ENCODE measurements at places on chromosomes 3 and 15. TPM values are rescaled to one million over a fixed set of nuclear protein-coding genes. Genes with fewer than 3 reads are reported as not detected.

Gene CELSR3
- total RNA-seq, result 7.2 TPM

Gene ZNF774
- total RNA-seq, result 0.83 TPM

Gene FAM43A
- total RNA-seq, result 4.3 TPM

Gene GHSR
- total RNA-seq, result not detected

Gene PDZRN3
- total RNA-seq, result not detected

Gene HTR3E
- total RNA-seq, result not detected

Gene NEIL1
- total RNA-seq, result 6.9 TPM

Gene MAP6D1
- not detected for total RNA-seq

Gene KBTBD13
- not detected for total RNA-seq

Gene ZSCAN29
- total RNA-seq, result 29.4 TPM

Gene PKM
- total RNA-seq, result 1,064 TPM

Gene UBAP1L
- total RNA-seq, result 3.0 TPM

Gene DAZL
- not detected for total RNA-seq

Gene SOX2
- not detected for total RNA-seq

Gene SLC28A2
- total RNA-seq, result not detected

Gene CD276
- 1.6 TPM for total RNA-seq

Gene C3orf20
- total RNA-seq, result not detected

Gene TICRR
- 18.5 TPM for total RNA-seq

Gene MST1R
- total RNA-seq, result 2.6 TPM

Gene LSAMP
- total RNA-seq, result not detected
